ENCODE measurements at places on chromosomes 4 and X.

- no peak for DNase-seq
These were observed 114.2 kb downstream of the PPARGC1A start for GRCh38 chr4:23775694-23776093.

DNA sequence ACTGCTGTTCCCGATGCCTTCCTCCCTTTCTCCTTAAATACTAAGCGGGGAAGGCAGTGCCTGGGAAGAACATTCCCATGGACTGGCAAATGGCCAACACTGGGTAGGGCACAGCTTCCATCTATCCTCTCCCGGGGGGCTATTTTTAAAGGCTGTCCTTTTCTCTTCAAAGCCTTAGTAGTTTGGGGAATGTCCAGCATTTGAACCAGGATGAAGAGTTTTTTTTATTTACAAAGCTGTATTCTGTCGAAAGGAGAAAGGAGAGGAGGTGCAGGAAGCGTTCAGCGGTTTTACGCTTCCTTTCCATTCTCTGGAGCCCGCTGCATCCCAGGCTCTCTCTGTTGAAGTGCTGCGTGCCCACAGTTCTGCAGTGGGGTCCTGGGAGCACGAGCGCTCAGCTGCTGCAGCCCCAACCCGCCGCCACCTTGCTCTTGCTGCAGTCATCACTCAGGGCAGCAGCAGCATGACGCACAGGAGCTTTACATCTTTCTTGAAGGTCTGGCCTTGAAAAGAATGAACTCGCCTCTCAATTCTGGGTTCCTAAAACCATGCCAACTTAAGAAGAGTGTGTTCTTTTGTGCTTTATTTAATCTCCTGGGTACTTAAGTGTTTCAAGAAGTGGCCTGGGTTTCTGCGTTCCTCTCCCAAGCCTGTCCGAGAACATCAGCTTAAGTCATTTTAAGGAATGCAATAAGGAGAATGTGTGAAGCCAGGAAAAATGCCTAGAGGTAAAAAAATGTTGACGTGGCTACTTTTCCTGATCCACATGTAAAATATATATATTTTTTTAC, 427.2 kb downstream of the MAPK10 start:
- DNase-seq, result no peak

DNA sequence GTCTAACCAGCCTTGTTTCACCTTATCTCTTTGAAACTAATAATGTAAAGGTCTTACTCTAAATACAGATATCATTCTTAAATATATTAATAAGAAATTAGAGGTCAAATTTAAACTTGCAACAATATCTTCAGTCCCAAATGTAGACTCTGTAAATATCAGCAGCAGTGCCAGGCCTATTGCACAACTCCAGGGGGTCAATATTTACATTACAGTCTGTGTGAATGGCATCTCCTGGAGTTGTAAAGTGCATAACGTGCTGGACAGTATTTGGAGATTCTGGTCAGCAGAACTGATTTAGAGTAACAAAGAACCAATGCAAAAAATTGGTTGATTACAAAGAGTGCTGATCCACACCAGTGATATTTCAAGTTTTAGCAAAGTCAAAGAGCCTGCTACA, 1225.9 kb downstream of the PCDH19 start:
- DNase-seq, result no peak

DNA sequence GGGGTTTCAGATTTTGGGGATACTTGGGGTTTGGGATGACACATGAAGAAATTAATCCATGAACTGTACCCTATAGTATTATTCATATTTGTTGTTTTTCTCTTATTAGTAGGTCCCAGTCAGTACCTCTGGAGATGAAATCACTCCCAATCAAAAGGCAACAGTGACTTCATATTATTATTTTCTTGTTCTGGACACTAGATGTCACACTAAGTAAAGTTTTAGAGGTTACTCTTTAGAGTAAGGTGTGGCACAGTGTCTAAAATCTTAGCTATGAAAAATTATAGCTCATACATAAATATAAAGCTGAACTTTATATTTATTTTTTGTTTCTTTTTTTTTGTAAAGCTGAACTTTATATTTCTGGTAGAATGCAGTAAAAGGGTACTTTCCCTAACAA, 35.1 kb downstream of the FAM114A1 start:
- no peak for DNase-seq

DNA sequence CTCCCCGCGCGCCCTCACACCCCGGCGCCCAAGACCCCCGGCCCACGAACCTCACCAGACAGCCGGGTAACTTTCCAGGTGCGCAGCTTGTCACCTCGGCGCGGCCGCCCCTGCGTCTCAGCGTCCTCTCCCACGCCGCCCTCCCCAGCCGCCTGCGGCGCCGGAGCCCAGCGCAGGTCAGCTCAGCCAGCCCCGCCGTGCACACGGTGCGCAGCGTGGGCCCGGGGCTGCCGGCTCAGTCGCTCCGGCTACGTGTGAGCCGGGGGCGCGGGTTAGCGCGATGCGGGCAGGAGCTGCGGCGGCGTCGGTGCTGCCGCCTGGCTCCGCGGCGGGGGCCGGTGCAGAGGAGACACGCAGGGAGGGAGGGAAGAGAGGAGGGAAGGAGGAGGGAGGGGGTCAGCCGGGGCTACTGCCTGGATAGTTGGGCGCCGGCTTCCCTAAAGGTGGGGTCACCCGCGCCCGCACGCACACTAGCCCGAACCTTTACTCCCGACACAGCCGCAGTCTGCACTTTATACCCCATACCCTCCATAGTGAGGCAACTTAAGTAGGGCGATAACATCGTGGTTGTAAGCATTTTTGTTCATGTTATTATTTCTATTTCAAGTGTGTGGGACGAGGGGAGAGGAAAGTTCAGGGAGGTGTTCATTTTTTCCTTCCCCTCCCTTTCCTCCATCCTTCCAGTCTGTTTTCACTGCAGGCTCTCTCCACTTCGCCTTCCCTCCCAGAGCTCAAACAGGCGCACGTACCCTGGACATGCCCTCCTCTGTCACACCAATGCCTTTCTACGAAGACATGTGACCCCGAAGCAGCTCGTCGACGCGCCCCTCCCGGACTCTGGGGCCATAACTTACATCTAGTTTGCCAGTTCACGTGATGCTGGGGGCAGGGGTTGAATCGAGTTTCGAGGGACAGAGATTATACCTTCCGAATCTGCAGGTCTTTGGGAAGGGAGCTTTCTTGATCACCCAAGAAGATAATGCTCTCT, at the start of gene PRKG2:
Gene PRKG2, minus strand, starts transcription at position 342 of the 988 bp plus-strand sequence. CDS start 10,175 bp downstream, outside the sequence.
- DNase-seq, result no peak

- no peak for DNase-seq
These were observed 18.6 kb upstream of the ARSJ start for GRCh38 chr4:113998079-113998478.

GRCh38 chr4:81651243-81651899, 179.7 kb upstream of the RASGEF1B start:
- DNase-seq, result no peak

DNA sequence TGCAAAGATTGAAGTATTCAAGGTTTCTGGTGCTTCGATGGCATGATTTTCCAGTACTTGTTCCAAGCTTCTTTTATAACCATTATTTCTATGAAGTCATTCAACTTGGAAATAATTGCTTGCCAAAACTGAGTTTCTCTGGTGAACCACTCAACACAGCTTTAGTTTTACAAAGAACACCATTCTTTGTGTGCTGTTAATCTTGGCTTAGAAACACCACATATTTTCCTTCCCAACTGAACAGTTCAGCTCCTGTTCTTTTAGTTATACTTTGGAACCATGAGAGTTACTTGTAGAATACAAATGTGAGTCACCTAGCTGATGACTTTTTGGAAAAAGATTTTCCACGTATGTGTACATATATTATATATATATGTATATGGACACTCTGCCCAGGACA, 32.7 kb downstream of the TMEM47 start:
- DNase-seq, result no peak

- DNase-seq, result no peak
These were observed 21.3 kb downstream of the ARHGAP24 start for GRCh38 chr4:85496126-85496849.

- no peak for DNase-seq
These were observed 28.5 kb downstream of the EGFL6 start for GRCh38 chrX:13597874-13598273.

- DNase-seq, result no peak
These were observed 8.2 kb downstream of the BMP2K start for GRCh38 chr4:78784236-78784865.

GRCh38 chrX:7191681-7192110, 43.7 kb upstream of the PUDP start:
- no peak for DNase-seq

- DNase-seq, result no peak
These were observed 18.6 kb upstream of the SH3TC1 start for GRCh38 chr4:8180310-8181093.

DNA sequence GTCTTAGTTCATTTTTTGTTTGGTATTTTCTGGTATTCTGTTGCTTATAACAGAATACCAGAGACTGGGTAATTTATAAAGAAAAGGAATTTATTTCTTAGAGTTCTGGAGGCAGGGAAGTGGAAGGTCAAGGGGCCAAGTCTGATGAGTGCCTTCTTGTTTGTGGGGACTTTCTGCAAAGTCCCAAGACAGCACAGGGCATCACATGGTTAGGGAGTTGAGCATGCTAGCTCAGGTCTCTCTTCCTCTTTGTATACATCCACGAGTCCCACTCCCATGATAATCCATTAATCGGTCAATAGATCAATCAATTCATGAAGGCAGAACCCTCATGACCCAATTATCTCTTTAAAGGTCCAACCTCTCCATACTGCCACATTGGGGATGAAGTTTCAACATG, 31.1 kb downstream of the IL13RA1 start:
- no peak for DNase-seq

DNA sequence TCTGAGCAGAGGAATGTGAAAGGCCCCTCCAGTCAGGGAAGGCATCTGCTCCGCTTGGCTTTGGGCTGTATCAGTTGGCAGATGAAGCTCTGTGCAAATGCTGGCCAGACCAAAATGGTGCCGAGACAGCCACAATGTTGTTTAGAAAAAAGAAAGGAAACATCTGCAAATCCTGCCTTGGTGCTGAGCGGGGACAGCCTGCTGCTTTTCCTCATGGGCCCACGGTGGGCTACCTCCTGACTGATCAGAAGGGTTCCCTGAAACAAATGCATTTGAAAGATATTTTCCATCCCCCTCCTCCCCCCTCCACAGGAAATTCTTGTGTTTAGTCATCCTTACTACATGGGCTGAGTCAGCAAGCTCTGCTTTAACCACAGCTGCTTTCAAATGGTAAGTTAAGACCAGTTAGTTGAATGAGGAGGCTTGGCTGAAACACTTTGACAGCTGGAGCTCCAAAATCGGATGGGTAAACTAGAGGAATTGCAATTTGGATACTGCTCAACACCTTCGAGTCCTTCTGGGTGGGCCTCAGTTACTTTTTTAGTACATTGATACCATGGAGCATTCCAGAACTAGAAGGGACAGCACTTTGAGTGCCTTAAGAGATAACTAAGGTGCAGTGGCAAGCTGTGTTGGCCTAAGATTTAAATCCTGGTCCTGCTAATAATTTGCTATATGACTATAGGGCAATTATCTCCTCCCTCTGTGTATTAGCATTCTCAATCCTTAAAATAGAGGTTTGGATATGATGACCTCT, 36.0 kb downstream of the PLAC1 start:
- DNase-seq, result no peak

- DNase-seq, result no peak
These were observed 94.5 kb upstream of the EOLA2 start for GRCh38 chrX:150032742-150033141.

DNA sequence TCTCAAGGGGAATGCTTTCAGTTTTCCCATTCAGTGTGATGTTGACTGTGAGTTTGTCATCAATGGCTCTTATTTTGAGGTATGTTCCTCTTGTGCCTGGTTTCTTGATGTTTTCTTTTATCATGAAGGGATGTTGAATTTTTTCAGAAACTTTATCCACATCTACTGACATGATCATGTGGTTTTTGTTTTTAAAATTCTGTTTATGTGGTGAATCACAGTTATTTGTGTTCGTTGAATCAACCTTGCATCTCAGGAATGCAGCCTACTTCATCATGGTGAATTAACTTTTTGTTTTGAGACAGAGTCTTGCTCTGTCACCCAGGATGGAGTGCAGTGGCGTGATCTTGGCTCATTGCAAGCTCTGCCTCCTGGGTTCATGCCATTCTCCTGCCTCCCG, 263.1 kb upstream of the KLF3 start:
- DNase-seq, result no peak

GRCh38 chrX:149490100-149490499, 15.0 kb downstream of the IDS start:
- DNase-seq, result no peak

GRCh38 chr4:143441678-143442077, 71.8 kb upstream of the SMARCA5 start:
- no peak for DNase-seq

DNA sequence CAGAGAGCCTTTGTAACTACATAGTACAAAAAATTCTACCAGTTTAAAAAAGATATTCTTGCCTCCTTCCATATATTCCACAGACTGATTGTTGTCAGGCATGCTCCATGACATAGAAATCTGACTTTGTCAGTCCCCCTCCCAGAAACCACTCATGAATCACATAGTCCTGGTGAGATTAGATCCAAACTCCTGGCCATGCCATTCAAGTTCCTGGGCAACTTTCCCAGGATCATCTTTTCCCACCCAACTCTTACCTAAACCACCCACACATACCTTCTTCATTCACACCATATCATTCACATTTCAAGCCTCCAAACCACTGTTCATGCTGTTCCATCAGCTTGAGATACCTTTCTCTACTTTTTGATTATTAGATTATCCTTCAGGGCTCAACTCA, 46.4 kb downstream of the SLC16A2 start:
- DNase-seq, result no peak

GRCh38 chrX:18884916-18885315, 99.0 kb downstream of the PHKA2 start:
- no peak for DNase-seq

- DNase-seq, result no peak
These were observed 81.8 kb upstream of the TEX13A start for GRCh38 chrX:105302246-105302645.

DNA sequence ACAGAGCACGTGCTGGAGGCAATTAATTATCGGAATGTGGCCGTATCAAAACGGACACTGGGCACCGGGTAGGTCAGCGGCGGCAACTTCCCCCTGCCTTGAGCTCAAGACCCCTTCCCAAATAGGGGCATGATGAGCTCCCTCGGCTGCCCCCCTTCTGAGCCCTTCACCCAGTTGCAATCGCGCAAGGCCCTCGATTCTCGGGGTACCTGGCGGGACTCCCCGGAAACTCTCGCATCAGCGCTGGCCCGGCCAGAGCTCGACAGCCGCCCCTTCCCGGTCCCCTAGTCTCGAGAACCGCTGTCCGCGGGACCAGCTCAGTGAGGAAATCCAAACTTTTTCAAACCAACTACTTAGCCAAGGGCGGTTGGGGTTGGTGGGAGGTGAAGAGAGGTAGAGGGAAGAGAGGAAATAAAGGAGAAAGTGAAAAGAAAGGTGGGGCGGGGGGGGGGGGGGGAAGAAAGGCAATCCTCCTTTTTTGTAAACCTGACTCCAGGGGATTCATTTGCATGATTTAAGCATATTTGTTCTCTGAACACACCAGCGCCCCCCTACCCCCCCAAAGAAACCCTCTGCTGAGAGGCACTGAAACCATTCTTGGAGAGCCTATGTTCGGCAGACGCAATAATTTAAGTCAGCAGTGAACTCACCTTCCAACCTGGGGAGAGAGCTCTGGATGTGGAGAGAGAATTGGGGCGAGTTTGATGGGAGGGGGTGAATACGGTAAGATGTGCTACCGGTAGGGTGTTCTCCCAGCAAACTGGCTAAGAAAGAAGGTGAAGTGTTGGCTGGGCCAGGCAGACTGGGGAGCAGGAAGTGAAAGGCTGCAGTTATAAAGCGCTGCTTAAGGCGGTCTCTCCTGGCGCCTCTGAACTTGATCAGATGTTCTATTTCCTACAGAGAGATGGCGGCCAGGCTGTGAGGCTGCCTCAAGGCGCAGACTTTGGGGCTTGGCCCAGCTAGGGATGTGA, 2.0 kb upstream of the ZIC3 start:
- DNase-seq, result no peak
